ENCODE measurements at places on chromosomes 1 and 21.
A peak's percentile ranks its signal among the peaks of the same experiment; 100 is the strongest.

- peak; percentile 9 for DNase-seq
Observed at GRCh38 chr1:23452011-23452411, 27.5 kb upstream of the TCEA3 start.

DNA sequence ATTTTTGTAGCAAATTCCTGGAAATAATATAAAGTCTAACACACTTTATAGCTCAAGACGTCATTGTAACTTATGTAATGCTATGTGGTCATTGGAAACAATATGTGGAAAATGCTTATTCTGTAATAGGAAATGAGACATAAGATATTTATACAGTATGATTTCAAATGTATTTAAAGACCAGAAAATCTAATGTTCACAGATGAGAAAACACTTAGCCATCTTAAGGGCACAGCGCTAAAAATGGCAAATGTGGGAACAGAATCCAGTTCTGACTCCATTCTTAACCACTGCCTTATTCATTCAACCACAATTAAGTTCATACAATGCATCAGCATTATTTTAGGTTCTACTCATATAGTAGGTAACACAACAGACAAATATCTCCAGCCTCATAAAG, 12.5 kb downstream of the CSDE1 start:
- DNase-seq = no peak

- DNase-seq = no peak
Observed at GRCh38 chr1:203544978-203545816, 51.2 kb downstream of the OPTC start.

GRCh38 chr1:25700626-25701025, 84.0 kb downstream of the MAN1C1 start:
- DNase-seq = no peak

GRCh38 chr1:179929955-179930798, 24.4 kb upstream of the CEP350 start:
- DNase-seq = no peak

DNA sequence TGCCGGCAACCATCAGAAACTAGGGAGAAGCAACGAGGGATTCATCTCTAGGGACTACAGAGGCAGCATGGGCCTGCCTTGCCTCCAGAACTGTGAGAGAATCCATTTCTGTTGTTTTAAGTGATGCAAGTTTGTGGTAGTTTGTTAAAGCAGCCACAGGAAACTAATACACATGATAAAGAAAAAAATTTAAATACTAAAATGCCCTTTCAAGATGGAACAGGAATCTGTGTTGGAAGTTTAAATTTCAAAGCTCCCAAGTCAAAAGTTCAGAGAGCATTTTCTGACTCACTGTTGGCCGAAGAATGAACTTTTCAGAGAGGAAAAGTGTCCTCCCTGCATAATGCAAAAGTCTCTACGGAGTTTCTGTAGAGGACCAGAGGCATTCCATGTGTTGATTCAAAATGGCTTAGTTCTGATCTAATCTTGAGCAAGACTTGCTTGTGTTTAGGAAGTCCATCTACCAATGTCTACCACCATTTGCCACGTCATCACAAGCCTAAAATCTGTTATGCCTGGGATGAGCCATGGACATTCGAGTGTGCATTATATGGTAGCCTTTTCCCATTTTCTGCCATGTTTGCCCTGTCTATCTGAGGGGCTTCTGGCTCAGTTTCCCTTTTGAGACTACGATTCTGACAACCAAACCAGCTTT, 22.4 kb upstream of the ARHGAP29 start:
- DNase-seq = no peak
